ENCODE measurements at places on chromosomes 7 and 10. TPM values are rescaled to one million over a fixed set of nuclear protein-coding genes. Genes with fewer than 3 reads are reported as not detected.

The PNLIP gene
- not detected for total RNA-seq

The GIMAP8 gene
- total RNA-seq = not detected

The CALML5 gene
- not detected for total RNA-seq

DNA sequence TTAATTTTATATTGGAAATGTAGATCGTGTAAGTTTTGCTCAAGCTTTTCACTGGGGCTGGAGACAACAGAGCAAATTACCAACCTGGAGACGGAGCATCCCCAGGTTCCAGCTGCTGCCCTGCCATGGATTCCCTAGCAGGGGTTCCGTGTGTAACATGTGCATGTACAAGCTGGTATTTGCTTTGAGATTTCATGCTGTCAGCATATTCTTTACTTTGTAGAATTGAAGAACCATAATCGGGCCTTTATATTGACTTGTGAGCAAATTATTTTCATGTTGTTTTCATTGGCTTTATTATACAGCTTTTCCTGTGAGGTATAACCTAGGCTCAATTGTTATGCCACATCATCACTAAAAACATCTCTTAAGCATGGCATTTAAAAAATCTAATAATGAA lies 369.2 kb upstream of the COBL start:
- no peak for DNase-seq

GRCh38 chr7:51587604-51588003 lies 271.0 kb upstream of the COBL start:
- no peak for DNase-seq

DNA sequence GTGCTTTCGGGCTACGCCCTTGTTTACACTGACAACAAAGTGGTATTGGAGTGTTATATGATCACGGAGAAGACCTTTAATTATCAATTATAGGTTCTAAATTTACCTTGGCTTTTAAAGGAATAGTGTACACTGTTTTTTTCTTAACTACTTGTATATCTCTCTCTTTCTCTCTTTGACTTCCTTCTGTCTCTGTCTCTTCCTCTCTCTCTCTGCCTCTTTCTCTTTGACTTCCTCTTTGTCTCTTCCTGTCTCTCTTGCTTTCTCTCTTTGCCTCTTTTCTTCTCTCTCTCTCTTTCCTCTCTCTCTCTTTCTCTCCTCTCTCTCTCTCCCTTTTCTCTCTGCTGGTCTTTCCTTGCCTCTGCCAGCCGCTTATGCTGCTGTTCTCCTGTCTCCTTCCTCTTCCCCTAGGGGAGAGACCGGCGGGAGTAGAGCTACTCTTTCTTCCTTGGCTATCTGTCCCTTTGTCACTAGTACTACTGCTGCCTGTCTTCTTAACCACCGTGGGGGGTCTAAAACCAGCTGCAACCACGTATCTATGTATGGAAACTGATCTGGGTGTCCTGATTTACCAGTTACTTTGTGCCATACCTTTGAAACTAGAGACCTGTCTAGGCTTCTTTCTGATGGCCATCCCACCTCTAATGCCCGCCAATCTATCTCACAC lies 36.9 kb upstream of the GSDME start:
- DNase-seq = no peak

DNA sequence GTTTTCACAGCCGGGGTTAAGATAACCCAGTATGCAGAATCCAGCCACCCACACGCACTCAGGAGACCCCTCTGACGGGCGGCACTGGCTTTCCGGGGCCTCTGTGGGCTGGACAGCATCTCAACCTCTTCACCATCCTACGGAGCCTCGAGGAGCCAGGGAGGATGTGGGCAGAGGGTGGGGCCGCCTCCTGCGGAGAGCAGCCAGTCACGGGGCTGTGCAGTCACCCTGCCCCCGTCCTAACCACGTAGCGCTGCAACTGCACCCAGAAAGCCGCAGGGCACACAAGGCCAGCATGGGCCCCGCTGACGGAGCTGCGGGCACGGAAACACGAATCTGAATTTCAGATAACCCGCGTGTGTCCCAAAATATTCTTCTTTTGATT lies 270.3 kb downstream of the ELFN1 start:
- DNase-seq = no peak

DNA sequence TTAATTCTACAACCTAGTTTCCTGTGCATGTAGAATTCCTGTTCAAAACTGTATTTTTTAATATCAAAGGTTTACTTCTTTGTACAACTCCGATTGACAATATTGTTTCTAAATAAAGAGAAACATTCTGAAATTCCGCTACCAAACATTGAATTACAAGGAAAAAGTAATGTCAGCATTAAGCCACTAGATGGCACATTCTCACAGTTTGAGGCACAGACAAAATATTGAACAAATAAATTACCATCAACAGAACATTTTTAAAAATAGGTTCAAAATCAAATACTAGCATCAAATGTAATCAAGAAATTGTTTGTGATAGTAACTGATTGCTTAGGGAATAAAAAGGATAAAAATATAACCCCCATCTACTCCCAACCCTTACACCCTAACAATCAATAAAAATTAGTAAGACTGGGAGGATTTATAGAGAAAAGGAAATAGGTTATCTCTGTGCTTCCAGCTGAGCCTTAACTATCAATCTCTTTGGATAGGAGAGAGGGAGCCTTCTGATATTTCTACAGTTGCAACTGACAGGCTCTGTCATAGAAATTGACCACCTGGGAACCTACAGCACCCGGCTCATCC lies 86.6 kb upstream of the C7orf33 start:
- DNase-seq = peak; percentile 57

All from A673 (cell line).